ENCODE measurements at places on chromosomes 4 and X. TPM values are rescaled to one million over a fixed set of nuclear protein-coding genes. Genes with fewer than 3 reads are reported as not detected.

DNA sequence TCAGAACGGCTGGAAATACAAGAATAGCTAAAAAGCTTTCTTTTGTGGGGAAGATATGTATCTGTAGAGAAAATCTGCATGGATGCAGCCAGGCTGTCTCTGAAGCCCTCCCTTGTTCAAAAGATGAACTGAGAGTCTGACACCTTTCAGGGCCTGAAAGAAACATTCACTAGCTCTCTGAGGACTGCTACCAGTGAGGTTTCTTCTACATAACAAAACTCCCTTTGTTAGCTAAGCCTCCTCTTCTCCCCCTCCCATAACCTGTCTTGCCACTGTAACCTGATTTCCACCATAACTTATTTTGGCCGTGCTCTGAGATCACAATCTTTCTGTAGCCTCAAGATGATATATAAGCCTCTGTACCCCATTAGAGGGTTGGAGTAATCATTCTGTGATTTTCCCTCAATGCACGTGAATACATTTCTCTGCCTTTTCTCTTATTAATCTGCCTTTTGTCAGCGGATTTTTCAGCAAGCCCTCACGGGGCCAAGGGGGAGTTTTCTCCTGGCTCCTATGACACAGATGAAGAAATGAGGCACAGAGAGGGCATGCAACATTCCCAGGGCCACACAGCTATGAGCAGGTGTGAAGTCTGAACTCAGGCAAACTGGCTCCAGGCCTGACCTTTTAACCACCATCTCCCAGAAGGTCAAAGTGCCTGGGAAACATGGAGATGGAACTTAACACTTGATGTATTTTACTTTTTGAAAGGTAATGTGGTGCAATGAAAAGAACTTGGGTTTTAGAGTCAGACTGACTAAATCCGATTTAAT lies 161.6 kb upstream of the PRDX4 start:
- DNase-seq, result no peak

GRCh38 chr4:172751550-172751949 lies 417.1 kb upstream of the GALNT7 start:
- no peak for DNase-seq

NSG1 gene
- total RNA-seq, result 0.13 TPM

DNA sequence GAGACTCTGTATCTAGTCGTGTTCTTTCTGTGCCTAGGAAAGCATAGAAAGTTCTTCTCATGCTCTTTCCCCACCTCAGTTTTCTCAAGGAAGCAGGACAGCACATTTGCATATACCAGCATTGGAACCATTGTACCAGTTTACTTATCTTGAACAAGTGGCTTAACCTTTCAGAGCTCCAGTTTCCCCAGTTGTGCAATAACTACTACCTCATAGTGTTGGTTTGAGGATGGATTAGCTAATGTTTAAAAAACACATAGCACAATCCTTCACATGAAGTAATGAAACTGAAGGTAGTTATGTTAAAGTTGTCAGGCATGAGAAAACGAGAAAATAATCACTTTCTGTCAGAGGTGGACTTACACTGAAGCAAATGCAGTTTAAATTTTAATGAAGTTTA lies 92.2 kb upstream of the H2AZ1 start:
- no peak for DNase-seq

DNA sequence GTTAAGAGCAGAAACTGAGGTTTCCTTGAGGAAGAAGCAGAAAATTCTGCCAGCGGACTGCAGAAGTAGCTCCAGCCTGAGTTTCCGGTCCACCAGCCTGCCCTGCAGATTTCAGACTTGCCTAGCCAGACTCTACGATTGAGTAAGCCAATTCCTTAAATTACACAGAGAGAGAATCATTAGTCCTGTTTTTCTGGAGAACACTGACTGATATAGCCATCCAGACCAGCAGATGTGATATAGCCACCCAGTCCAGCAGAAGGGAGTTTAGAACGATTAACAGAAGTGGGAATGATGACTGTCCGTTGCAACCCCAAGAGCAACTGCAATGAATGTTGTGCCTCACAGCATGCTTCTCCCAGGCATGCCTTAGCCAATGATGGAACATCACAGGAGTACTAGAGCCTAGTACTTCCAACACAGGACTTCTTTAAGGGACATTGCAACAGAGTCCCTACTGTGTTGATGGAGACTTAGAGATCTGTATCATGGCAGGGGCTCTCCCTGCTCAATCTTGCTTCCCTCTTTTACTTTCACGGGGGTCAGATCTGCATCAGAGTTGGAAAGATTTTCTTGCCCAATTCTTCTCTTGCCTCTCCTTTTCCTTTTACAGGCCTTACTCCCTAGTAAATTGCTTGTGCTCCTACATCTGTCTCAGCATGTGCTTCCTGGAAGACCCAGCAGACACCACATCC lies 264.6 kb upstream of the CLNK start:
- no peak for DNase-seq

GRCh38 chr4:93633721-93634120 lies 194.8 kb upstream of the ATOH1 start:
- DNase-seq, result no peak

GRCh38 chrX:11953615-11954014 lies 184.7 kb upstream of the FRMPD4 start:
- DNase-seq, result peak; percentile 63

WWC2 gene
- 20.3 TPM for total RNA-seq

DNA sequence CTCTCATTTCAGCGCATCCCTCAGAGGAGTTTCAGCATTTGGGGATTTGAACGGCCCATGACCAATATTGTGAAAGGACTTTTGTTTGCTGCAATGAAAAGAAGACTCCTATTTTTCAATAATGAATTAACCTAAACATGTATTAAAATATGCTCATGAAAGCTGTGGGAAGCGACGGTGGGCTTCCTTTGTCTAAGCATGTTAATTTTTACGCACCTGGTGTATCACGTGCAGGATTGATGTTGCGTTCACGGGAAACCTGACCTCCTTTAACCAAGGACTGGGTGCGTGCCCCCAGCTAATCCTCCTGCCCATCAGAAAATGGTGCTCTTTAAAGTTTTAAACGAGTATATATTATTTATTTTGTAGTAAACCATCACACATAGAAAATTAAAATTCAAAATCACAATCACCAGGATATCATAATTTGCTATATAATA lies 590 bp upstream of the CCDC110 start:
- DNase-seq, result no peak

GRCh38 chr4:875818-876423 lies 50.0 kb upstream of the CPLX1 start:
- DNase-seq, result no peak

- no peak for DNase-seq
These were observed 856.9 kb upstream of the FRG1 start for GRCh38 chr4:189083769-189084168.

DNA sequence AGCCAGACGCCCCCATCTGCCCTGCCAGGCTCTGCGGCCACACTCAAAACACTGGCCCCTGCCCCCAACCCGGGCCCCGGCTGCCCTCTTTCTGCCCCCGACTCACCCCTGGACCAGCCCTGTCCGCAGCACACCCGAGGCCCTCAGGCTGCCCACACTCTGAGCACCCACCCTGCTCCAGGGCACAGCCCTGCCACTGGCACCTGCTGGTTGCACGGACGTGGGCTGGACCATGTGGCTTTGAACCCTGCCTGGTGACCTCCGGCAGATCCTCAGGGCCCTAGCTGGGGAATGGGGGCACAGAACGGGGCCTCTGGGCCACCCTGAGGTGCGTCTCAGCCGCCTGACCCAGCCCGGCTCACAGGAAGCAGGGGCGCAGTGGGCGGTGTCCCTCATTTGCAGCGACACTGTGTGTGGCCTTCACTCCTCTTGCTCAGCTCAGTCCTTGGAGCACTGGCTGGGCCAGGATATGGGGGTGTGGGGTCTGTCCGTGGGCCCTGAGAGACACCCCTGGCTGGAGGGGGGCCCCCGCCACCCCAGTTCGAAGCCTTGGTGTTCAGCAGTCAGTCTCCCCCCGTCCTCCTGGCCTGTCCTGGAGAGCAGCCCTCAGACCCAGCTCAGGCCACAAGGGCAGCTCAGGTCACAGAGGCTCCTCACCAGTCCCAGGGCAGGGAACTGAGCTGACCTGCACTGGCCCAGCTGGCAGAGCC lies 73.2 kb downstream of the FAM53A start:
- DNase-seq, result no peak

CRMP1 gene
- 1.5 TPM for total RNA-seq

TAF7L gene
- total RNA-seq, result 0.13 TPM

FAM9B gene
- total RNA-seq, result not detected

- peak; percentile 15 for DNase-seq
These were observed 2.3 kb downstream of the SNCA start for GRCh38 chr4:89834486-89835209.

GRCh38 chrX:152900937-152901445 lies 3.1 kb downstream of the ZNF185 start:
- DNase-seq, result no peak

DNA sequence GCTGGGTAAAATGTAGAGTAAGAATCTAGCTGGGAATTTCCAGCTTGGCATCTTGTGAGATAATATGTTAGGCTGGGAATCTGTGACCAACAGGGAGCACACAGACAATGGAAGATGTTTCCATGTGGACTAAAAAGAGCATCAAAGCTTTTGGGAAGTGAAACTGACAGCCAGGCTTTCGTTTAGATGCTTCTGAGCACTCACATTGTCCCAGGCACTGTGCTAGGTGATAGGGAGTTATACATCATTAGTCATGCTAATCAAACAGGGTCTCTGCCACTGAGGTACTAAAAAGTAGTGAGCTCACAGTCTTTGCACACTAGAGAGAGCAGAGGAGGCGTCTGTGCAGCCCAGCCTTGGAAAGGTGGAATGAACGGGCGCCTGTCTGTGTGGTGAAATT lies 101.9 kb upstream of the SCOC start:
- DNase-seq, result no peak

PHF8 gene
- total RNA-seq, result 20.0 TPM

GRCh38 chrX:30735839-30736238 lies 82.6 kb downstream of the GK start:
- DNase-seq, result no peak

DNA sequence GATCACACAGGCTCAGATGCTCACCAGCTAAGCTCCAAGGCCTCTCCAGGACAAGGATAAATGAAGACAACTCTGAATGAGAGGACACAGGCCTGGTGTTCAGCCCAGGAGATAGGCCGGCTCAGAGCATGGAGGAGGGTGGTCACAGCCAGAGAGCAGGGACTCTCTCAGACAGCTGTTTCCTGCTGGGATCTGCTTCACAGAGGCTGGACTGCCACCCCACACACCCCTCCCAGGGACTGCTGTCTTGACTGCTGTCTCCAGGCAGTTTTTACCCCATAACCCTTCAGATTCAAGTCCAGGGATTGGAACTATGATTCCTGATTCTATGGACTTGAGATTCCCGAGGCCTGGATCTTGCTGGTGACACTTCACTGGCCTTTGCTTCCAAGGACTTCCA lies 89.0 kb downstream of the SMIM20 start:
- no peak for DNase-seq

DNA sequence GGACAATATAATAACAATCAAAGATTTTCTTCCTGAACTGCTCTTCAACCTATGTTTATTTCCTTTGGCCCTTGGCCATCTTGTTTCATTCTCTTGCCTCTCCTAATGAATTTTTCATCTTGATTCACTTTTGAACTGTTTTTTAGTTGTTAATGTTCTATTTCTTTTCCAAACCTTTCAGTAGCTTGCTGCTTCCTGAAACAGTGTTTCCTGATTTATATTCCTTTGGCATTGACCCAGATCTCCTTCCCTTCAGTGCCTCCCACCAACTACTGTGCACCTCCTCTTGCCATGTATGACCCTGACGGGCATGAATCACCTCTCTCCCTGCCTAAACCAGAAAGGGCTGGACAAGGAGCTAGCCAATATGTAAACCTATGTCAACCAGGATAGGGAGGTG lies 25.6 kb upstream of the SPP1 start:
- DNase-seq, result peak; percentile 77

USP17L29 gene
- total RNA-seq, result not detected

DNA sequence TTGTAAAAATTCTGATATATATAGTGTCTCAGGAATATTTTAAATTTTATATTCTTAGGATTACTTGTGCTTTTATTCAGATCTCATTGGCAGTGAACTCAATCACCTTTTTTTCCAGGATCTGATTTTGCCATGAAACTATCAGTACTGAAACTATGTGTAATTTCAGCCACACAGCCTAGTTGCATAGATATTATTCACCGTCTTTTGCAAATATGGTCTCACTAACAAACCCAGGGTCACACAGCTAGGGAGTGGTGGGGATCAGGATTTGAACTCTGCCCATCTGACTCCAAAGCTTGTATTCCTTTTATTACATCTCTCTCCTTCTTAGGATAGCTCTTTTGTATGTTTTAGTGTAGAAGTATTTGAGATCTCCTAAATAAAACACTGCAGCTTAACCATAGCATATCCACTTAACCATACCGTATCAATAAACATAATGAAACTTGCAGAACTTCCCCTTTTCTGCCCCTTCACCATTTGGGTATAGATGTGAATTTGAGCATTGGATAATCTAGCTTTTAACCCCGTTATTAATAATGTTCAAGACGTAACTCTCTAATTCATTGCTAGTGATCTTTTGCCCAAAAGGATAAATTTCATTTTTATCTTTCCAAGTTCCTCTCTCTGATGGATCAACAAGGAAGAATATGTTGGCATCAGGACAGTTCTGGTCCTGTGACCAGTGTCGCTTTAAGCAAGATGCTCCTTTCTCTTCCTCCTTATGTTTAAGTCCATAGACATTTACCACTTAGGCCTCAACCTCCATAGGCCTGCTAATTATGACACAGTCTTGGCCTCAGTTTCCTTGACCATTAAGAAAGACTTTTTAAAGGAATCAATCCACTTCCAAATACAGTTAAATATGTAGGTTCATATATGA lies 74.6 kb downstream of the RAPGEF2 start:
- DNase-seq, result no peak

AVPR2 gene
- 1.9 TPM for total RNA-seq

GPC3 gene
- not detected for total RNA-seq

DNA sequence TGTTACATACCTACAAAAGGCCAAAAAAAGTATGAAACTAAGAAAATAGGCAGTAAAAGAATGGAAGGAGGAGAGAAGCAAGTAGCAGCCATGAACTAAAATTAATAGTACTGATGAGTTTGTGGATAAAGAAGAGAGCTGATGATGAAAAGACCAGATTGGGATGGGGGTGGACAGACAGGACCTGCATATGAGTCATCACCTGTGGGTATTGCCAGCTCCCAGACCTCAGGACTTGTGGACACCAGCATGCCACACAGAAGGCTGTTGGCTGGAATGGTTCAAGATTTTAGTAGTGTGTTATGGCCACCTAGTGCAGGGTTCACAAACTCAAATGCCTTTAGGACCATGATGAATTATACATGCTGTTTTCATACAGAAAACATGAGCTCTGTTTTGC lies 58.9 kb downstream of the ARX start:
- no peak for DNase-seq

DNA sequence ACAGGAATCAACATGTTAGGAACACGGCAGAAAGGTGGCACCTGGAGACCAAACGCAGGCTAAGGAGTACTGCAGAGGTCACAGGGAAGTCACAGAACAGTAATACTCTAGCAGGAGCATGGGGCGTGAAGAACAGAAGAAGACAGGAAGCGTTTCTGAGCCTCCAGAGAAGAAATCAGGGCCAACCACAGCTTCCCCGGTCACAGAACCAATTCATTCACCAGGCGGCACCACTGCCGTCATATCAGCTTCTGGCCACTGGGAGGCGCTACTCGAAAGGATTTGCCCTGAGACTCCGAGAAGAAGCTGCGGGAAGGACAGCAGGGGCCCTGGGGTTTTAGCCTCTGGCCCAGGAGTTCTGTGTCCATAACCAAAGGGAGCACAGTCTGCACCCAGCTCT lies 78.0 kb upstream of the DRD5 start:
- DNase-seq, result peak; percentile 30

GRCh38 chr4:168641811-168642140 lies 144.9 kb downstream of the PALLD start:
- no peak for DNase-seq
